ENCODE measurements at places on chromosomes 2 and 18. TPM values are rescaled to one million over a fixed set of nuclear protein-coding genes. Genes with fewer than 3 reads are reported as not detected.

DNA sequence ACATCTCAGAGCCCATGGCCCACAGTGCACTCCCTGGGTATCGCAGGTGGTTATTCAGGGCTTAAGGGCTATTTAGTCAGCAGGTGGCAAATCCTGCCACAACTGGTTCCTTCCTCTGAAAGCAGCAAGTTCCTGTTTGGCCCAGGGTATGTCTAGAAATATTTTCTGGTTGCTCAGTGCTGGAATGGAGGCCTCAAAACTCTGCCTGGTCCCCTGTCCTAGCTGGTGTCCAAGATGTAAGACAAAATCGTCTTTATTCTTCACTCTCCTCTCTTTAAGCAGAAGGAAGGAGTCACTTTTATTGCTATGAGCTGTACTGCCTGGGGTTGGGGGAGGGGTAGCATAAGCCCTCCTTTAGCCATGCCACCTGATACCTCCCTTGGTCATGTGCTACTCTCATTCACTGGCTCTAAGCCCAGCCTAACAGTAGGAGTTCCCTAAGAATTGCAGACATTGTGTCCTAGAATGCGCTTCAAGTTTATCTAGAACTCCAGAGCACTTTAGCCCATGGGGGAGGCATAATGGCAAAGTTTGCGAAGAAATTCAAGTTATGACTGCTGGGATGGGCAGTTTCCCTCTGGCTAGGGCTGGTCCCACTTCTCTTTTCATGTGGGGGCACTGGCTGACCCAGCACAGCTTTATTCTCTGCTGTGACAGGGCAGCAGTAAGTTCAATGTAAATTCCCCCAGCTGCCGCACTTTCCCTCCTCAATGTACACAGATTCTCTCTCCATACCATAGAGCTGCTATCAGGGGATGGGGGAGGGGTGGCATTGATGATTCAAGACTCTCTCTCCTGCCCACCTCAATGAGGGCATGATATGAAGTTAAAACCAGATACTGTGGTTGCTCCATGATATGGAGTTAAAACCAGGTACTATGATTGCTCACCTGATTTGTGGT, 27.1 kb upstream of the CWC22 start:
- peak; percentile 29 for DNase-seq

GRCh38 chr2:100886085-100886484, 66.1 kb downstream of the NPAS2 start:
- no peak for DNase-seq

DNA sequence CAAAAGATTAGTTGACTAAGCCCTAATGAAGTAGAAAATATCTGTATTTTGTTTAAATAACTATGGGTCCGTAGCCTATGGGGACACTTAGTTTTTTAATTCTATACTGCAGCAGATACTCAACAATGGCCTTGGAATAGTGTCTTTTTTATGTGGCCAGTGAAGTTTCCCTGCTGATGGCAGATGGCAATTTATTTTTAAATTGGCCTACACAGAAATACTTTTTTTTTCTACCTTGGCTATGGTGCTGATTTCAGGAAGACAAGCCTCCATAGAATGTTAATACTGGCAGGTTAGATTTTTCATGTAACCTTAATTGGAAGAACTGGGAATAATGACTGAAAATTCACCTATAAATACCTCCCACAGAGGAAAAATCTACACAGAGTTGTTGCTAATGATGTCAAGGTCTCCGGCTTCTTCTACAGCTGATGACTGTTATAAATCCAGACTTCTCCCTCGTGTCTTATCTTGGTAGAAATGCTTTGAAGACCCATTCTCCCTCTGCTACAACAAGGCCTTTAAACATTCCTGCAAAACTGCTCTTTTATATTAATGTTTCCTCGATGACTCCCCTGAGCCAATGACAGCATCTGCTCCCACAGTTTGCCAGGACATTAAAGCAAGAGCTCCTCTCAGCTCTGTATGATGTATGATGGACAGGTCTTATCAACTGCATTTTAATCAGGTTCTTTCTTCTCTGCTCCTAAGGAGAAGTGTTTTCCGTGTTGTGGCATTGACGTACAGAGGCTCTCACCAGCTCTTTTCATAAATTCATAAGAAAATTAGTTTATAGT, 29.1 kb upstream of the FAM98A start:
- DNase-seq: no peak

GRCh38 chr18:54856105-54856646, 27.9 kb downstream of the RAB27B start:
- no peak for DNase-seq

DNA sequence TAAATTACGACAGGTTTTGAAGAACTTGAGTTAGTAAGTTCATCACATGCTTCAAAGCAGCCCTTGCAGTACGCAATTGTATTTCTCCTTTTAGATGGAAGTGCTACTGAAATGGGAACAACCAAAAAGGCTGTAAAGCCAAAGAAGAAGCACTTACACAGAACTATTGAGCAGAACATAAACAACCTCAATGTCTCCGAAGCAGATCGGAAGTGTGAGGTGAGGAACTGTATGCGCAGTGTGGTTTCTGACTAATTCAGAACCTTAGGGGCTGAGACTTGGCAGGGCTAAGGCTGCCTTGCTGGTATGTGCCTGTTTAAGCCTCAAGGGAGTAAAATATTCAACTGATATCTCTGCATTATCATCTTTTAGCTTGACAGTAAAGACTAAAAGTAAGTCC, 8.4 kb downstream of the NCAPH start:
- DNase-seq: no peak

STON1 gene
- polyA plus RNA-seq: 41.2 TPM

DNA sequence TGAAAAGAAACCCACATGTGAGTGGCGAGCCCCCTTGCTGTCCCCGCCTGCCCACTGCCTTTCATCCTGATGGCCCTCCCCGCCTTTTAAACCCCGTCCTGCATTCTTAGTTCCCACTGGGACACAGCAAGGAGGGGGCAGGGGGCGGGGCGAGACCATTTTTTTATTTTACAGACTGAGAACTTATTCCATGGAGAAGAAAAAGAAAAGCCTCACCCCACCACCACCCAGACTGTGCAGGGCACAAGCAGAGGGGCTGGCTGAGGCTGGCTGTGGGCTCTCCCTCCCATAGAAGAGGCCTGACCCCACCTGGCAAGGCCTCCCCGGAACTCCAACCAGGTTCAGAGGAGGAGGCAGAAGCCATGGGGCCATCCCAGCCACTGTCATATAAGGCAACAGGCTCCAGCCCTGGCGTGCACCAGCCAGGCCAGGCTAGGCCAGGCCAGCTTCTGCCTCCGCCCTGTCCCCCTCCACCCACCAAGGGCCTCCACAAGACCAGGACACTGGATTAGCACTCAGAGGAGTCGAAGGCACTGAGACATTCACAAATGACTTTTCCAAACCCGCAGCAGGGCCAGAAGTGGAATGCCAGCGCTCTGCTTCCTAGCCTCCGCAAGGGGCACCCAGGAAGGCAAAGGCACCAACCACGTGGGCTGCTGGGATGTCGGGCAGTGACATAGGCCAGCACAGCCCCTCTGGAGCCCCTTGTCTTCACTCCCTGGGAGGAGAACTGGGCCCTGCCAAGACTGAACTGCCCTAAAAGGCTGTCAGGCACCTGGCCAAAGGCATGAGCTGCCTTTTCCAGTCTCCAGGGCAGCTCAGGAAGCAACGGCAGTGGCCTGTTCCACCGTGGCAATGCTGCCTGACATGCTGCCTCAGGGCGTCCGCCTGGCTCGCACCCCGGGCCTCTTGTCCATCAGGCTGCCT, 37.5 kb upstream of the SEMA4C start:
- DNase-seq: no peak

RPL31 gene
- polyA plus RNA-seq: 2,661 TPM
